ENCODE measurements at places on chromosomes 4 and X.

GRCh38 chr4:155603360-155603891 lies 63.2 kb upstream of the GUCY1A1 start:
- no peak overlapping the region for H3K27ac ChIP-seq
- H3K36me3 ChIP-seq, result no peaks in the 10 kb centered on the region
- no peak for DNase-seq
- peaks cover 5% of the 10 kb centered on the region for H3K4me1 ChIP-seq
- H3K27me3 ChIP-seq, result peaks cover 5% of the 10 kb centered on the region
- H3K4me3 ChIP-seq, result no peak overlapping the region

DNA sequence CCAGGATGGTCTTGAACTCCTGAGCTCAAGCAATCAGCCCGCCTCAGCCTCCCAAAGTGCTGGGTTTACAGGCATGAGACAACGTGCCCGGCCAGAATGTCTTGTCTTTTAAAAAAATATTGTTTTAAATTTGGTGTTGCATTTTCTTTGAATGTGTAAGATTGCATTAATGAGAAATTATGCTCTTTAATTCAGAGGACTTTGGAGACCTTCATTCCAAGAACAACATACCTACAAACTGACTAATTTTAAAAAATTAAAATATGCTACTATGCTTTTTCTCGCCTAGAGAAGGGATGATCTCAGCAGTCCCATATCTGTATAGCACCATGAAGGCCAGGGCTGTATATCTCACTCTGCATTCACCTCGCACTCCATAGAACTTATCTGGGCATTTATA lies 204.3 kb upstream of the SLC7A11 start:
- peaks cover 4% of the 10 kb centered on the region for H3K36me3 ChIP-seq
- H3K4me1 ChIP-seq, result no peaks in the 10 kb centered on the region
- H3K4me3 ChIP-seq, result no peak overlapping the region

DNA sequence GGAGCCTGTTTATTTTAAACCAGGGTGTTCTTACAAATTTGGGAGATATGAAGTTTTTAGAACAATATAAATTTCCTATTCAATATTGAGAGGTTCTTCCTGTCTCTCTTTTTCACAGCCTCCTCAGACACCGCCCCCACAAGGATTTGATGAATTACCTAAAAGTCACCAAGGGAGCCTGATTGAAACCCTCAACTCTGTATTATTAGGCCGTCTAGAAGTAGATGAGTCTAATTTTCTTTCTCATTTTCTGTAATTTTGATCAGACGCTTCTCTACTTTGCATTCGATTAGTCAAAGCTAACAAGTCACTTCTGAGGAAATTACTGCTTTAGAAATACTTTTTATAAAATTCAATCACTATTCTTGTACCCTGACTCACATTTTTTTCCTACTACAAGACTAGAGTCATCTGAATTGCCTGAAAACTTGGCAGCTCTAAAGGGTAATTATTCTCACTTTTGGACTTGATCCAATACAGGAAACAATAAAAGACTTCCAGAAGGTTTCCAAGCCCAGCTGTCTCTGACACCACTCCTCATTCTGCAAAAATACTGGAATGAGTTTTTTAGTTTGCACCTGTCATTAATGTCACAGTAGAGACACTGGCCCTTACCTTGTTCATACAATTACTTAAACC lies 111.2 kb downstream of the ELOVL6 start:
- H3K36me3 ChIP-seq, result peaks cover 55% of the 10 kb centered on the region
- no peaks in the 10 kb centered on the region for H3K27me3 ChIP-seq
- H3K4me3 ChIP-seq, result no peak overlapping the region
- no peak overlapping the region for H3K27ac ChIP-seq
- H3K4me1 ChIP-seq, result peaks cover 8% of the 10 kb centered on the region

GRCh38 chr4:70739496-70740337 lies 18.0 kb downstream of the RUFY3 start:
- no peak for DNase-seq
- H3K36me3 ChIP-seq, result no peaks in the 10 kb centered on the region
- peaks cover 27% of the 10 kb centered on the region for H3K4me1 ChIP-seq
- peaks cover 3% of the 10 kb centered on the region for H3K27me3 ChIP-seq
- no peak overlapping the region for H3K27ac ChIP-seq
- H3K4me3 ChIP-seq, result no peak overlapping the region

DNA sequence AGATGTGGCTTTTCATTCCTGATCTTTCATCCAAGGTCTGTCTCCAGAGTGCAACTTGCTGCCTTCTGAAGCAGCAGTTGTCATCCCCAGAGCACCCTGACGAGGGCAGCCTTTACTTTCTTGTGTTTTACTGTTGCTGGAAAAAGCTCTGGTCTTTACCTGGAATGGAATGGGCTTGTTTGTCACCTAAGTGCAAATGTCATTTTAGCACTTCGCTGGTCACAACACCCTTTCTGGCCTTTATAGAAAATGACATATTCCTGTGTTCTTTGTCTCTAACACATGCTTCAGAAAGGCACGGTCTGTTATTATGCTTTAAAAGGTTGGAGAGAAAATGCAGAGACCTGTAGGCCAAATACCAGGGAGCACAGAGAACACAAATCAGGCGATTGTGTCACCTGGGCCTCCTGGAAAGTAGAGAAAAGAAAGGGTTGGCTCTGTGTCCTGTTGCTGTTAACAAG lies 332.7 kb upstream of the IGFBP7 start:
- no peaks in the 10 kb centered on the region for H3K27me3 ChIP-seq
- no peak overlapping the region for H3K27ac ChIP-seq
- no peak overlapping the region for H3K4me3 ChIP-seq
- no peaks in the 10 kb centered on the region for H3K36me3 ChIP-seq

- no peak overlapping the region for H3K27ac ChIP-seq
- no peaks in the 10 kb centered on the region for H3K36me3 ChIP-seq
- no peaks in the 10 kb centered on the region for H3K27me3 ChIP-seq
- DNase-seq, result no peak
Measured at GRCh38 chr4:74603186-74603585, 158.2 kb downstream of the AREG start.

DNA sequence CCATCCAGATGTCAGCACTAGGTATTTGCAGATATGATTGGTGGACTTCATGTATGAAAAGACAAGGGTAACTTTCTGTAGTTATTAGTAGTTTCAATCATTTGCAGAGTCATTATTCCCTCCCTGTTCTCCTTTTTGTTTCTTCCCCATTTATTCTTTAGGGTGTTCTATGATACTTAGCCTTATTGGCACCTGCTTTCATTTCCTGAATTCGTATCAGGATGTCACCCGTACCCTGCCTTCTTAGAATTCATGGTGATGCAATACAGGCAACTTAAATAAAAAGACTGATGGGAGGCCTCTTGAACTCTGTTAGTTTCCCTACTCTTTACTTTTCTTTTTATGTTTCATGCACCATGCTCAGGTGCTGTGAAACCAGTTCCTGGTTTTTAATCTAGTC lies 24.2 kb downstream of the MAGED1 start:
- H3K4me1 ChIP-seq, result no peaks in the 10 kb centered on the region
- no peaks in the 10 kb centered on the region for H3K36me3 ChIP-seq
- H3K27ac ChIP-seq, result no peak overlapping the region

DNA sequence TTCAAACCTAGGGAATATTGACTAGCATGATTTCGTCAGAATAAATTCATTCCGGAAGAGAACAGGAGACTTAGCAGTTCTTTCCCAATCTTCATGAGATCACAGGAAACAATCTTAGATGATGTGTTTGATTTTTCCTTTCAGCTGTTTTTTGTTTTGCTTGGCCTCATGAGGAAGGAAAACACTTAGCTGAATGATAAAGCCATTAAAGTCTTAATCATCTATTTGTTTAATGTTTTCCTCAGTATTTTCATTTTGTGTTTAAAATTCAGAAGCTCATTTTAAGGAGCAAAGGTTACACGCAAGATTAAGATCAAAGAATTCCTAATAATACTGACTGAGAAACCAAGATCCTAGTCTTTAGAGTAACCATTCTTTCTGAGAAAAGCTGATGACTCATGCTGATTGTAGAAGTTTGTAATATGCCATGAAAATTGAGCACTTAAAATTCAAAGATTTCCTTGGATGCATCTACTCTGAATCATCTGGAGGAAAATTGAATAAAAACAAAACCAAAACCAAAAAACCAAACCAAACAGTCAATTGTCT lies 15.4 kb upstream of the TBC1D19 start:
- peaks cover 6% of the 10 kb centered on the region for H3K4me1 ChIP-seq
- H3K36me3 ChIP-seq, result no peaks in the 10 kb centered on the region
- no peak for DNase-seq
- no peak overlapping the region for H3K27ac ChIP-seq

DNA sequence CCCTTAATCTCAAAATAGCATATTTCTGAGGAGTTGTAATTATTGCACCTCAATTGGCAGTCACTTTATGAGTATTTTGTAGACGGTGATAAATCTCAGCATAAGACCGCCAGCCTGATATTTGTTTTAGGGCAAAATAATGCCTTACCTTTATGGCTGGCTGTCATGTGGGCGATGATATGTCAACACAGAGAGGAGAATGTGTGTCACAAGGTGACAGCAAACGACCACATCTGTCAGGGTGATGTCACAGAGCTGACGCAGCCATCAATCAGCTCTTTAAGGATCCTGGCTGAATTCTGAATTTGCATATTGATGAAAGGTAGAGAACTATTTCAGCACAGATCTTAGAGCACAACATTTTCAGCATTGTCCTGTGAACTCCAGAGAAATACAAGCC lies 209.7 kb downstream of the CEP135 start:
- H3K36me3 ChIP-seq, result peaks cover 13% of the 10 kb centered on the region
- no peak for DNase-seq
- peaks cover 60% of the 10 kb centered on the region for H3K4me1 ChIP-seq
- no peaks in the 10 kb centered on the region for H3K27me3 ChIP-seq

GRCh38 chr4:38424151-38424871 lies 239.7 kb upstream of the KLF3 start:
- H3K27ac ChIP-seq, result peak overlapping the region; percentile 99
- H3K36me3 ChIP-seq, result peaks cover 16% of the 10 kb centered on the region
- H3K27me3 ChIP-seq, result no peaks in the 10 kb centered on the region
- peak; percentile 31 for DNase-seq
- H3K4me3 ChIP-seq, result peak overlapping the region; percentile 42

GRCh38 chr4:56273391-56273790 lies 113.9 kb downstream of the AASDH start:
- no peak for DNase-seq
- H3K4me3 ChIP-seq, result no peak overlapping the region
- H3K36me3 ChIP-seq, result peaks cover 75% of the 10 kb centered on the region
- H3K4me1 ChIP-seq, result no peaks in the 10 kb centered on the region
- peak overlapping the region; percentile 7 for H3K27ac ChIP-seq
- H3K27me3 ChIP-seq, result no peaks in the 10 kb centered on the region

Data from nephron progenitor cell (in vitro differentiated cells).